ENCODE measurements at places on chromosomes 12 and 14. TPM values are rescaled to one million over a fixed set of nuclear protein-coding genes. Genes with fewer than 3 reads are reported as not detected.

DNA sequence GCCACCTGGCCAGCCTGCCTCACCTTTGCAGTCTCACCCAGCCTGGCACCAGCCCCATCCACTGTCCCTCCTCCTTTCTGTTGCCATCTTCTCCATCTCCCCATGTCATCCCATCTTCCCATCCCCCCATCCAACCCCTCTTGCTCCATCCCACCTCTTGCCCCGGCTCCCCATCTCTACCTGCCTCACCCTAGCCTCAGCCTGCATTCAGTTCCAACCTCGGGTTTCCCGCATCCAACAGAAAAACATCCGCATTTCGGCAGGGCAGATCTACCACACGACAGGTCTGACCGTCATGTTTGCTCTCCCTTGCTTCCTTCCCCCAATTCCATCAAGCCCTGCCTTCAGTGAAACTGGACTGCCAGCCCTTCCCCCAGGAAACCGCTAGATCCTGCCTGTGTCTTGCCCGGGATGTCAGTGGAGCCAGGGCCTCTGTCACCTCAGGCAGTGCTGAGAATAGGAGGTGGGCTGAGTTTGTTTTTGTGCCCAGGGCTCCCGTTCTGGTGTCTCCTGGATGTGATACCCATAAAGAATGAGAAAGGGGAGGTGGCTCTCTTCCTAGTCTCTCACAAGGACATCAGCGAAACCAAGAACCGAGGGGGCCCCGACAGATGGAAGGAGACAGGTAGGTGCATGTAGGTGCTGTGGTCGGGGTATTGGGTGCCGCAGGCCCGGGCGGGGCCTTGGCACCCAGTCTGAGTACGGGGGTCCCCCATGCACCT is 2.5 kb downstream of the KCNH3 start:
- DNase-seq, result no peak

GRCh38 chr14:75521415-75522199 is 662 bp upstream of the BATF start:
- no peak for DNase-seq

DNA sequence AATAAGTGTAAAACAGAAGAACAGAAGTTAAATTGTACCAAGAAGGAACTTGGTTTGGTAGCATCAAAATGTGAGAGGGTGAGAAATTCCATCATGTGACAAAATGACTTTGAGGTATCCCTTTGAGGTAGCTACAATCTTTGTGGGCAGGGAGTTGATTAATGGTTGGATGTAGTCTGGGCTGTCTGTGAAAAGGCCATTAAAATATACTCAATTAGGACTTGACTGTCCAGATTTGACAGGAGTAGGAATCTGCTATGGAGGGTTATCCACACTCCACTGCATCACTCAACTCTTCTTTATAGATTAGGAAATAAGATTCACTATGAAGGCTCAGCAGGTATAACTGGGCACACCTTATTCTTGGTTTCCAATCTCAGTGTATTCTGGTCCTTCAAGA is 7.4 kb upstream of the YBX3 start:
- DNase-seq, result no peak

Gene ZFHX2
- 1.8 TPM for total RNA-seq

Gene ITGB7
- total RNA-seq, result 1.0 TPM

Gene ZDHHC22
- total RNA-seq, result not detected

GRCh38 chr12:88945051-88945732 is 364.9 kb upstream of the KITLG start:
- DNase-seq, result no peak

Gene GPR84
- 0.17 TPM for total RNA-seq

Gene CD163
- total RNA-seq, result not detected

DNA sequence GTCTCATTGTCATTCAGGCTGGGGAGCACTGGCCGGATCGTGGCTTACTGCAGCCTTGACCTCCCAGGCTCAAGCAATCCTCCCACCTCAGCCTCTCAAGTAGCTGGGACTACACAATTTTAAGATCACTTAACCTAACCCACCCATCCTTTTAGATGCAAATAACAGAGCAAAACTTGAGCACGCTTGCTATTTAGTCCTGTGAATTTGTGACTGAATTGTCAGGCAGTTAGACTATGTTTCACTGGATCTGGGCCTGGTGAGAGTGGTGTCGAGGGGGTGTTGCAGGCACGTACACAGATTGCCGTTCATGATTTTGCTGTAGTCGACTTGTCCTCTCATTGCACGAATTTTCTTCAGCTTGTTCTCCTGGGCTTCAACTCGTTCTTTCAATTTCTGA is 38.2 kb downstream of the ZFYVE21 start:
- no peak for DNase-seq

GRCh38 chr12:127284870-127285431 is 982.0 kb upstream of the TMEM132C start:
- DNase-seq, result peak; percentile 56

- peak; percentile 48 for DNase-seq
These were observed 96.2 kb upstream of the CPM start for GRCh38 chr12:69028941-69029729.

DNA sequence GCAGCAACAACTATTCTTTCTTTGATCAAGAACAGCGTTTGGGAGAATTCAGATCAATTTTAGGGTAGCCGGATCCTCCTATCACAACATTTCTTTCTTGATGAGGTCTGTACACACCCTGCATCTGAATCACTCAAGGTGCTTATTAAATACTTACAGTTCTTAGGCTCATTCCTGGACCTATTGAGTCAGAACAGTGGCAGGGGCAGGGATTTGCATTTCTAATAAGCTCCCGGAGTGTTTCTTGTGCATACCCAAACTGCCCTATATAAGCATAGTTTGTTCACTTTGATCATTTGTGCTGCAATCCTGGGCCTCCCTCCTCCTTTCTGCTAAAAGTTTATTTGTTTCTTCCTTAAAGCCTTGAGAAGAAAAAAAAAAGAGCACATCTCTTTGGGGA is 80.5 kb upstream of the RPH3A start:
- DNase-seq, result no peak

DNA sequence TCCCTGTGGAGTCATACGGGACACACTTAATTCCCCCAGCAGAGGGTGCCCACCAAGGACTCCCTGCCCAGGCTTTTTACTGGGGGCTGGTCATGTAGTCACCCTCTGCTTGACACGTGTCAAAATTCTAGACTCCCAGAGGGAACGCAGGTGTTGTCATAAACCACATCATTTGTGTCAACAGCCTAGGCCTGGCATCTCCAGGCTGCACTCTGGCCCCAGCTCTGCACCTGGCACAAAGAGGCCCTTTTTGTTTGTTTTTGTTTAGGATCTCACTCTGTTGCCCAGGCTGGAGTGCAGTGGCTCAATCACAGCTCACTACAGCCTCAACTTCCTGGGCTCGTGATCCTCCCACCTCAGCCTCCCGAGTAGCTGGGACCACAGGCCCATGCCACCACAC is 21.1 kb downstream of the BRI3BP start:
- no peak for DNase-seq

Gene PPP4R4
- total RNA-seq, result 0.66 TPM

Gene NRXN3
- total RNA-seq, result not detected

Gene KRT78
- total RNA-seq, result not detected

Gene RD3L
- total RNA-seq, result not detected

- DNase-seq, result no peak
These were observed 1054.2 kb upstream of the FOXG1 start for GRCh38 chr14:27712364-27712763.

DNA sequence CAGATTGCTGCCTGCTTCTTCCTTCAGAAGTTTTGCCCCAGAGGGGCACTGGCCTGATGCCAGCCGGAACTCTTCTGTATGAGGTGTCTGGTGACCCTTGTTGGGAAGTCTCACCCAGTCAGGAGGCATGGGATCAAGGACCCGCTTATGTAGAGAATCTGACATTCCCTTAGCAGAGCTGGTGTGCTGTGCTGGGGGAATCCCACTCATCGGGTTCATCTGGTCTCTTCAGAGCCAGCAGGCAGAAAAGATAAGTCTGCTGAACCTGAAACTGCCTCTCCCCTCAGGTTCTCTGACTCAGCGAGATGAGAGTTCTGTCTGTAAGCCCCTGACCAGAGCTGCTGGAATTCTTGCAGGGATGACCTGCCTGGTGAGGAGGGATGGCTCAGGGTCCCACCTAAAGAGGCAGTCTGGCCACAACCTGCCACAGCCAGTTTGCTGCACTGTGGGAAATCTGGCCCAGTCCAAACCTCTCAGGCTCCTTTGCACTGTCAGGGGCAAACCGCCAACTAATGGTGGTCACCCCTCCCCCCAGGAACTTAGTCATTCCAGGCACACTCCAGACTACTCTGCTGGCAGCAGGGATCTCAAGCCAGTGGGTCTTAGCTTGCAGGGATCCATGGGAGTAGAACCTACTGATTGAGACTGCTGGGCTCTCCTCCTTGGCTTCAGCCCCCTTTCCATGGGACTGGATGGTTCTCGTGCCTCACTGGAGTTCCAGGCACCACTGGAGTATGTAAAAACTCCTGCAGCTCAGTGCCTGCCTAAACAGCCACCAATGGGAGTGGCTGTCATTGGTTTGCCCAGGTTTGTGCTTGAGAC is 4.1 kb downstream of the CLEC2D start:
- DNase-seq, result peak; percentile 94

GRCh38 chr14:94961386-94962165 is 191.7 kb upstream of the GSC start:
- no peak for DNase-seq

Gene PELI2
- total RNA-seq, result 0.19 TPM

DNA sequence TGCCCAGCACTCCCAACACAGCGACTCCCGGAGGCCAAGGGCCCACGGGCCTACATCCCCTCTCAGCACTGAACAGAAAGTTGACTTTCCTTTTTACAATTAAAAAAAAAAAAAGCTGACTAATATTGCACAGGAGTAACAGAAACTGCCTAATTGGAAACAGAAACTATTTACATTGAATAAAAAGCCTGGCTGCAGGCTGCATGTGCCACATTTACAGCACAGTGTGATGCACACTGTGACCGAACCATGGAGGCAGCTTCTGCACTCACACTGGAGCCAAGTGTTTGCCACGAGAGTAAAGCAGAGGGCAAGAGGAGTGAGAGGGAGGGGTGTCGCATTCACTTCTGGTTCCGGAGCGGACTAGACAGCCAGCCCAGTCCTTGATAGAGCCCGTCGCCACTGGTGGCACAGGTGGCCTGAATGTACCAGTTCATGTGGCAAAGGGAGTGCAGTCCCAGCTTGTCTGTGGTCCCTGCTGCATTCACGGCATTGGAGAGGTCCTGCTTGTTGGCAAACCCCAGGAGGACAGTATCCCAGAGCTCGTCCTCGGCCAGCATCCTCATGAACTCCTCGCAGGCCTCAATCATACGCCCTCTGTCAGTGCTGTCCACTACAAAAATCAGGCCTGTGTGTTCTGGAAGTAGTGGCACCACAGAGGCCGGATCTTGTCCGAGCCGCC is 59.2 kb downstream of the SPPL3 start:
- no peak for DNase-seq

Gene GMPR2
- 77.3 TPM for total RNA-seq

DNA sequence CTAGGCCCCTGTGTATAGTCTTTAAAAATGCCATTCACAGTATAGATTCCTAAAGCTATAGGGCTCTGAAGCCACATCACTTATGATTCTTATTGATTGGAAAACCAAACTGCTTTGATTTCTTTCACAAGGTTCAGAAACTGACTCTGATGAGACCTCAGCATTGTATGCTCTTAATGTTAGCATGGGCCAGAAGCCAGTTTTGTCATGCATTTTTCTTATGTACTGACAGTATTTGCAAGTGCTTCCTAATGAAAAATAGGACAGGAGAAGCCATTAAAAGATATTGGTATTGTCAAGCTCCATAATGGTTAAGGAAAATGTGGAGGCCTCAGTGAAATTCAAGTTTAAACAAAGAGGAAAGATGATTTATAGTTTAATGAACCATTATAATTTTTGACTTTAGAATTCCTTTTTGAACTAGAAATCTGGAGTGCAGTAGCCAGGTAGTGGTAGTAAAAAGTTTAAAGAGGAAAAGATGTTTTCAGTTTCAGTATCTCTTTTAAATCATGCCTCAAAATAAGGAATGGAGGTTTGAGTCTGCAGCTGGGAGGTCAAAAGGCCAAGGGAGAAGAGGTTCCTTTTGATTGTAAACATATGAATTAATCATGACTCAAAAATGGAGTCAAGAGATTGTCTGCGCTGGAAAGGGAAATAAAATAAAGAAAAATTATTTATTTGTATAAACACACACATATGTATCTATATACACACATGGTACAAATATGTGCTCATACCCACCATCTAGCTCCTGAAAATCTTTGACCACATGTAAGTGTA is 388.1 kb upstream of the PRICKLE1 start:
- DNase-seq, result no peak

Gene LRRC10
- not detected for total RNA-seq

Gene SLCO1B3
- total RNA-seq, result not detected

DNA sequence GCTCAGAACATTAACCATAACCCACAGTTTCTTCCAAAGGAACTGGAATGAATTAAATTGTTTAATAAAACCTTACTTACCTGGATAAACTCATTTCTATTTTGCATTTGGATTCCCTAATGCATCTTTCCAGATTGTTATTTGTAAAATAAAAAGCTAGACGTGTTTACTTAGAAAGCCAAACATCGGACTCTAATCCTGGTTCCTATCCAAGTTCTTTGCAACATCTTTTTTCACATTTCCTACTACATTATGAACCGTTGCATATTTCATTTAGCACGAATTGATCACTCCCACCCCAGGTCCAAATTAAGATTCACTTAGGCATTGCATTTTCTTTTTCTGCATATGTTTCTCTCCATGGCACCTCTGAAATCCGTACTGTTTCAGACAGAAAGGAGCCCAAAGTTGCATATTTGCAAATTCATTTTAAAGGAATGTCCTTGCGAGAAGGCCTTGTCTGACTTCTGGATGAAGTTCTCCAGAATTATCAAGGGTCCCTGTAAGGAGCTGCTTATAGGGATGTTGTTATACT is 164.4 kb upstream of the GSC start:
- no peak for DNase-seq

Gene OVCH1
- 1.9 TPM for total RNA-seq

Gene FAIM2
- not detected for total RNA-seq

- DNase-seq, result no peak
These were observed 54.2 kb downstream of the PTPRQ start for GRCh38 chr12:80498059-80498728.

- DNase-seq, result no peak
These were observed 124.8 kb upstream of the NOS1 start for GRCh38 chr12:117485984-117486839.

DNA sequence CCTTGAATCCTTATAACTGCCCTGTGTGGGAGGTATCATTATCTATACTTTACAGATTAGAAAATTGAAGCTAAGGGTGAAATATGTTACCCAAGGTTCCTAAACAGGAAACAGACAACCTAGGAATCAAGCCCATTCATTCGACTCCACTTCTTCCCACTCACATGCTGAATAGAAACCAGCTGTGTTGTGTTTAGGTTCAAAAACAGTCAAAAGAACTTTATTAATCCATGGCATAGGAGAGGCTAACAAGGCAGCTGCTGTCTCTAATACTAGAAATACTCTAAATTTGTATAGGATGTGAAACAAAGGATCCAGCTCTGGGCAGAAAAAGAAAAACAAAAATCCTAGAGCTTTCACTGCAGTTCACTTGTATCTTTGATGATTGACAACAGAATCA is 9.9 kb downstream of the AMDHD1 start:
- DNase-seq, result no peak

DNA sequence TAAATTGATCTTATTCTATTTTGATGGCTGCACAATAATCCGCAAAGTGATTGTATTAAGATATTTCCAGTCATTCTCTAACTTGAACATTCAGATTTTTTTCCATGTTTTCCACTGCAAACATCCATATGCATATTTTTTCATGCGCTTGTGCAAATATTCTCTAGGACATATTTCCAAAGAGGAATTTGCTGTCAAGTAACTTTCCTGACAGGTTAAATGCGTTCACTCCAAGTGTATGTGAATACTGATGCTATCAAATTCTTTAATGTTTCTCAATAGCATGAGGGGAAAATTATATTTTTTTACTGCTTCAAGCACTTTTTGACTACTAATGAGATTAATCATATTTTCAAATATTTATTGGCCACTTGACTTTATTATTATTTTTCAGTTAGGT is 135.3 kb upstream of the LGR5 start:
- no peak for DNase-seq

Data from MCF 10A (cell line).